ENCODE measurements at places on chromosomes 5 and 9.

GRCh38 chr9:113631137-113631765, 167.7 kb downstream of the RGS3 start:
- DNase-seq = no peak

DNA sequence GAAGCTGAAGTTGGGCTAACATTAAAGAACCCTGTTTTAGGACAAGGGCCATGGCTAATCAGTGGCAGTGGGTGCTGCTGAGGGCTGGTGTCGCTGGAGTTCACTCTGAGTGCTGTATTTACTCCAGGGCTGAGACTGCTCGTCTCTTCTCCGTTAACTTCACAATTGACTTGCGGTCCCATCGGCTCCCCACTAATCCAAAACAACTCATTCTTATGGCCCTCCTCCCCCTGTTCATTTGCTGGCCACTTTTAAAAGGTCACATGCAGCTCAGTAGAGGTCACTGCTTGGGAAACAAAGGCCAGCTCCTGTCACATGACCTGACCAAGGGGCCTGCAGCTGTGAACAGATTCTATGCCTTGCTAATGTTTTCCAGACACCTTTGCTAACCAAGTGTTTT, 38.4 kb downstream of the PTCH1 start:
- DNase-seq = no peak

- no peak for DNase-seq
Observed at GRCh38 chr9:116165912-116166311, 12.3 kb downstream of the PAPPA start.

- DNase-seq = no peak
Observed at GRCh38 chr5:171865471-171865870, 79.9 kb downstream of the SMIM23 start.

GRCh38 chr5:5294429-5294828, 128.0 kb upstream of the ICE1 start:
- no peak for DNase-seq

All from stimulated activated CD4-positive, alpha-beta T cell treated with anti-CD3 and anti-CD28 coated beads, Interleukin-12 subunit alpha, Interleukin-12 subunit beta, amount 100 ng/mL, for 24 hours (primary cell).